ENCODE measurements at places on chromosomes 16 and 17. TPM values are rescaled to one million over a fixed set of nuclear protein-coding genes. Genes with fewer than 3 reads are reported as not detected.

ERI2 gene
- 2.1 TPM for polyA plus RNA-seq

NACA2 gene
- polyA plus RNA-seq, result not detected

KIAA0753 gene
- polyA plus RNA-seq, result 2.6 TPM

KCNJ12 gene
- polyA plus RNA-seq, result not detected

CACNG4 gene
- not detected for polyA plus RNA-seq

TSPAN10 gene
- polyA plus RNA-seq, result 0.33 TPM

KRT222 gene
- polyA plus RNA-seq, result not detected

DNA sequence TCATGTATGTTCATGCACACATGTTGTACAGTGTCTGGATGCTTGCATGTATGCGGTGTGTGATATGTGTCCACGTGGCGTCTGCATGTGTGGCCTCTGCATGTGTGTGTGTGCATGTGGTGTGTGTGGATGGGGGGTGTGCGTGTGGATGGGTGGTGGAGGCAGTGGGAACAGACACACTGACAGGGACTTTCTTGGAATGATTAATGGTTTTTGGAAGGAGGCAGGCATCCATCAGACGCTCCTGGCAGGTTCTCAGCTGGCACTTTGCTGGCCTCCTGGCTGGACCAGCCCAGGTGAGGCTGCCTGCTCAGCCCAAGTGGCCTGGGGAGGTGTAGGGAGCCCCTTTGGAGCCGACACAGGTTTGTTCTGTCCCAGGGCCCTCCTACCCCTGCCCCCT lies 121.2 kb upstream of the CIBAR2 start:
- DNase-seq, result no peak

DNA sequence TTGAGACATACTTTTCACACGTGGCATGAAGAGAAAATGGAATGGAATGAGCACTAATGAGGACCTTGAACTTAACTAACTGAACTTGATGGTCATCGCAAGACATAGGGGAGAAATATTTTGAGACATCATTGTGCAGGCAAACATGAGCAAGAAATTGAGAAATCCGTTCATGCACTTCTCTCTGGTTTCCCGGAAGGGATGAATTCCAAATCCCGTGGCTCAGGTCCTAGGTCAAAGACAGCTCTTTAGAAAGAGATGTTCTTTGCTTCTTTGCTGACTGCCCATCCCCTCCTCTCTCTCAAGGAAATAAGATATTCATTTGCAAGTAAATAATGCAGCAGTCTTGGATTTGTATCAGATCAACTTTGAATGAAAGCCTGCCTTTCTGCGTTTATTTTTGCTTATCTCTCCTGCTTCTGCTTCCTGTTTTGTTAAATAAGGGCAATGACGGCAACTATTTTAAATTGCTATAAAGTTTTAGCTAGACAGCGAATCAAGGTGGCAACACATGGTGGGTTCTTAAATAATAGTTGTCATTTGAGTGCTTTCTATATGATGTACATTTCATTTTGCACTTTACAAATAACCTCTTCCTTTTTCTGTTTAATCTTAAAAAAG lies 657.8 kb downstream of the MAF start:
- no peak for DNase-seq

GRCh38 chr17:58677194-58677880 lies 14.5 kb downstream of the TEX14 start:
- no peak for DNase-seq

GRCh38 chr17:17676752-17677151 lies 4.5 kb upstream of the RAI1 start:
- DNase-seq, result no peak

GRCh38 chr17:76561799-76562268 lies 22.0 kb downstream of the PRCD start:
- no peak for DNase-seq

DNA sequence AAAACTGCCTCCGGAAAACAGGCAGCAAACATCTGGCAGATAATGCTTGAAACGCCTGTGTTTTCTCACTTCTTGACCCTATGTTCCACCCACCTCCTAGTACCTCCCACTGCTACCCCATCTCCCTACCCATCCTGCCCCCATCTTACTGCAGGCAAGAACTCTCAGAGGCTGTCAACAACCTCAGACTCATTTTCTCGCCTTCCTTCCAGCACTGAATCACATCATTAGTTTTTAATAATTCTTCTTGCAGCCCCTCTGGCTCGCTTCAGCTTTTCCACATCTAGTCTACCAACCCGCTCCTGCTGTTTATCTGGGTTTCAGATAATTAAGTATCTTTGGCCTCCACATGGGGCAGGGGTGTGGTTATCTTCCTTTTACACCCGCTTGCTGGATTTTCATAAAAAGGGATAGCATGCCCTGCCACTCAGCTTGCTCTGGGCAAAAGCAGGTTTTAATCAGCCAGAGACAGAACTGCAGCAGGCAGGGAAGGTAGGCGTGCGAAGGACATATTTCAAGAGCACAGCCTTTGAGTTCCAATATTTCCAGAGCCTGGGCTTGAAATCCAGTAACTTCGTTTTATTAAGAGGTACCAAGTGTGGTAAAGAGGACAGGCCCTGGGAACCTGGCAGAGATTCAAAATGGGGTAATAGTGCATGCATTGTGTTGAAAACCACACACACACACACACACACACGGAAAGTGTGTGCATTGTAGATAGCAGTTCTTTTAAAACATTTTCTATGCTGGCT lies 87.5 kb downstream of the BMERB1 start:
- DNase-seq, result no peak

DNA sequence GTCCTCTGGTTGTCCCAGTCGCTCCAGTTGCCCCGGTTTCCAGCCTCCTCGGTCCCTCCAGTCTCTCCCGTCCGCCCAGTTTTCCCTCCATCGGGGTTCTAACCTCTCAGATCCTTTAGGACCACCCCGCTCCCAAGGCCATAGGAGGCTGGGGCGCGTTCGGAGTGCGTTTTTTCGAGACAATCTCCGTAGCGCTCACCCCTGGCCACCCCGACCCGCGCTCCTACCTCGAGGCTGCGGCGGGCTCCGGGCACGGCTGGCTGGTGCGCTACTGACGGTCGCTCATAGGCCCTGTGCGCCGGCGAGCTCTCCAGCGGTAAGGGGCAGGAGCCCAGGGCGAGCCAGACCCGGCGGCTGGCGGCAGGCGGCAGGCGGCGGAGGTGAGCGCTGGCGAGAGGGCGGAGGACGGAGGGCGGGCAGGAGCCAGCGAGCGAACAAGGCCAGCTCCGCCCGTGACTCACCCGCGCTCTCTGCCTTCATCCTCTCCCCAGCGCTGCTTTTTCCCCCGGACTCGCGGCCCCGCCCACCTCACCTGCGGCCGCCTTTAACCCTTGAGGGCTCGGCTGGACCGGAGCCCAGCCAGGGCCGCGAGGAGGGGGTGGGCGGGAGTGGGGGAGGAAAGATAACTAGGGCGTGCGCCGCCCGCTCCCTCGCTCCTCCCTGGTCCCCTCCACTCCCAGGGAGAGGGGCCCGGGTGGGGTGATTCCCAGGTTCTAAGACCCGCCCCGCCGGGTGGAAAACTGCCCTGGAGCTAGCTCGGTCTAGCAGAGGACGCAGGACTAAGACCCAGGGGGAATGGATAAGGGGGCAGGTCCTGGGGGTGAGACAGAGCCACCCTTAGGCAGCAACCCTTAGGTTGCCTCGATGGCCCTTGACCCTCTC lies at the start of gene SP6:
TSS of gene SP6 (minus strand) at position 472 of the 882 bp plus-strand sequence. CDS start 2,734 bp downstream, outside the sequence.
- no peak for DNase-seq

- no peak for DNase-seq
These were observed 641.0 kb upstream of the EEF2KMT start for GRCh38 chr16:5738586-5738985.
